ENCODE measurements at places on chromosomes 11 and 22. TPM values are rescaled to one million over a fixed set of nuclear protein-coding genes. Genes with fewer than 3 reads are reported as not detected.

GRCh38 chr11:117664897-117665296 is 132.1 kb downstream of the DSCAML1 start:
- DNase-seq: no peak

DNA sequence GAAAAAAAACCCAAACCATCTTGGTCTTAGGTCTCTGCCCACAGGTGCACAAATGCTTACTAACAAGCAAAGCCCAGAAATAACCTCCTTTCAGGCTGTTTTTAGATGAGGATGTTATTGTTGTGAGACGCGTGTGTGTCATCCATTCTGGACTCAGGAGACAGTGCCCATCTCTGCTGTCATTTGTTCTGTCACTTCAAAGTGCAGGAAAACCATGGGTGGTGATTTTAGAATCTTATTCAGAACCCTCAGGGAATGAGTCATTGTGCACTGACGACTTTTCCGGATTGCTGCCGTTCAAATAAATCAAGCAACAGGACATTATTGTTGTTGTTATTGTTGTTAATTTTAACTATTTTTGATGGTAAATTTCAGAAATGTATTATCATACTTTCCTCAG is 110.3 kb downstream of the LRRC32 start:
- peak; percentile 22 for DNase-seq

- no peak for DNase-seq
These were observed 79.1 kb downstream of the KCNQ1 start for GRCh38 chr11:2523821-2524391.

- peak; percentile 73 for DNase-seq
These were observed 11.6 kb downstream of the MMP3 start for GRCh38 chr11:102831489-102832440.

- DNase-seq: peak; percentile 18
These were observed 69.1 kb upstream of the SUSD2 start for GRCh38 chr22:24112188-24112587.

DNA sequence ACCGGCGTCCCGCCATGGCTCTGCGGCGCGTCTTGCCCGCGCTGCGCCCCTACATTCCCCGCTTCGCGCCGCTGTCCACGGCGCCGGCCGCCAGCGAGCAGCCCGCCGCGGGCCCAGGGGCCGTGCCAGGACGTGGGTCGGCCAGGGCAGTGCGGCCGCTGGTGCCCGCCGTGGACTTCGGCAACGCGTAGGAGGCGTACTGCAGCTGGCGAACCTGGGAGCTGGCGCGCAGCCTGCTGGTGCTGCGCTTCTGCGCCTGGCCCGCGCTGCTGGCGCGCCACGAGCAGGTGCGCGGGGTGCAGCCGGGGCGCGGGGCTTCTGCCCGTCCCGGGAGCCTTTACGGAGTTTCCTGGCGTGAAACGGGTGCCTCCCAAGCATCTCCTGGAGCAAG is 20.1 kb downstream of the DGCR6L start:
- no peak for DNase-seq

DNA sequence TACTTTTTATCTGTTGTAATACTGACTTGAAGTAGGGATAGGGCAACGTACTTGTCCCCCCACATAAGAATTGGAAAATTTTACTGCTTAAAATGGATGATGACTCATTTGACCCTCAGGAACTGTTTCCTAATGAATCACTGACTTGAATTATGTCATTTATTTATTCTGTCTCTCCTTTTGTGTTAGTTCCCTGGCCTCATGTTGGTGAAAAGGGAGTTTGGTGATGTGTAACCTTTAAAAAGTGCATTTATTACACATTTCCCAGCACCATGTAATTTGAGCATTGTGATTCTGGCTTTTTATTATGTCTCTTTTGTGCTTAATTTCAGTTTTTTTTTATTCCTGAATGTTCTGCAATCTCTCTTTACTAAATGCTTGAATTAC is 20.3 kb upstream of the PGM2L1 start:
- DNase-seq: peak; percentile 41

DNA sequence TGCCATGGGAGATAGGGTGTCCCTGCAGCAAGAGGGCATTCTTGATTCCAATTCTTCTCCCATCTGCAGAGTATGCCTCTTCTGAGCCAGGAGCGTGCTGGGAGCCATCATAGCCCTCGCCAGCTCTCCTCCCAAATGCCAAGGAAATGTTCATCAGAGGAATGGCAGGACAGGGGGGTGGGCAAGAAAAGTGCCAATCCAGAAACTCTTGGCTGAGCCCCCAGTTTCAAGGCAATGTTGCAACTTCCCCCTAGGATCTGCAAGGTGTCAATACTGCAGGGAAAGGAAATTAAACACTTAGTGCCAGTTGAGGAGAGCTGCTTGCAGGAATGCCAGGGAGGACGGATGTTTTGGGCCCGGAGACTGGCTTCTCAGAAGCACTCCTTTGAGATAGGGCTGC is 94.8 kb upstream of the PRDM11 start:
- no peak for DNase-seq

GRCh38 chr11:100663583-100663982 is 23.5 kb upstream of the ARHGAP42 start:
- no peak for DNase-seq

GRCh38 chr11:95231881-95232605 is 1.0 kb upstream of the SESN3 start:
- DNase-seq: no peak

DNA sequence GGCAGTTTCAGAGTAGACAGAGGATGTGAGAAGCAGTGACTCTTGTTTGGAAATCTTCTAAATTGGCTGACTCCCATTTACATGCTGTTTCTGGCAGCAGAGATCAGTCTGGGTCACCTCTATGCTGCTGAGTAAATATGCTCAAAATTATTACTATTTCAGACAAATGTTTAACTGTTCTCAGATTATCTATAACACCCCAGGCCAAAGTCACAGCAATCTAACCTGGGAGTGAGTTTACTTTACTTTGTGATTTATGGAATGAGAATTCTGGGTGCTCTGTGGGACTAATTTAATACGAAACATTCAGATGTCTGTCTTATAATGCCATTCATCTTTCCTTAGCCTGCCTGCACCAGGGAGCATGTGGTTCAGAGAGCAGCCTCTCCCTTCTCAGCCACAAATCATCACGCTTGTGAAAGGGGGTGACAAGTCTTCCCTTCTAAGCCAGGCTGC is 282.5 kb upstream of the MPPED2 start:
- DNase-seq: no peak

The PIM3 gene
- total RNA-seq: 20.3 TPM

The GAS2L1 gene
- 37.1 TPM for total RNA-seq

The OR52E4 gene
- not detected for total RNA-seq

The ARHGAP32 gene
- 7.0 TPM for total RNA-seq

The RIC8A gene
- 190 TPM for total RNA-seq

The WT1 gene
- not detected for total RNA-seq

The RNF121 gene
- 39.3 TPM for total RNA-seq

The NUP98 gene
- 89.2 TPM for total RNA-seq

The IGSF9B gene
- total RNA-seq: not detected

Data from HFFc6 (cell line).